ENCODE measurements at places on chromosomes 6 and 20.

DNA sequence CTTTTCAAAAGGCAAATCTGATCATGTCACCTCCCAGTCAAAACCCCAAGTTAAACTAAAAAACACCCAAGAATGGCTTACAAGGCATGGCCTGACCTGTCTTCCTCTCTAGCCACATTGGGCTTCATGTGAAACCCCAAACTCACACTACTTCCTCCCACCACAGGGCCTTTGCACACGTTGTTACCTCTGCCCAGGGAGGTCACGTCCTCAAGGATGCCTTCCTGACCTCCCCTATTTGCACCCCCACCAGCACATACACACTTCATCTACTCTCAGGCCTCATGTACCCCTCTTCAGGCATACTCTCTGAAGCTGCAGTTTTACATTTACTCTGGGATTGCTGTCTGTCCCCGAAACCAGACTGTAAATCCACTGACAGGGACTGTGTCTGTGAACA, 6.1 kb downstream of the EZR start:
- no peak for DNase-seq

GRCh38 chr20:51318058-51318949, 224.2 kb downstream of the NFATC2 start:
- DNase-seq = no peak

- no peak for DNase-seq
Measured at GRCh38 chr6:70040766-70041165, 174.4 kb downstream of the COL19A1 start.

- no peak for DNase-seq
Measured at GRCh38 chr6:118649918-118650581, 1.3 kb downstream of the CEP85L start.

DNA sequence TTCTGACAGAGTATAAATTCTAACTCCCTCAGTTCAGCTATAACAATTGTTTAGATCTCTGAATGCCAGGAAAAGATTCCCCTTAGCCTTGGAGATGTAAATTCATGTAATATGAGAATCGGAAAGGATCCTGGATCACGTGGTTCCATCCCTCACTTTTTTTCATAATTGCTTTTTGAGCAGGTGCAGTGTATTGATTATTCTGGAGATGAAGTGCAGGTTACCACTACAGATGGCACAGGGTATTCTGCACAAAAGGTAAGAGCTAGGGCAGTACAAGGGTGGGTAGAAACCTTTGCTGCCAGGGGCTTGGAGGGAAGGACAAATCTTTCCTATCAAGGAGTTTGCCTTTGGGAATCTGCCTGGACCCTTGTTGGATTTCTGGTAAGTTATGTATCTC, 52.7 kb downstream of the KDM1B start:
- no peak for DNase-seq

- no peak for DNase-seq
Measured at GRCh38 chr6:100678027-100678426, 203.1 kb downstream of the ASCC3 start.
